Heart right ventricle (tissue), 16 donors: ENCODE measurements at places on chromosomes 4 and X. TPM values are rescaled to one million over a fixed set of nuclear protein-coding genes. Genes with fewer than 3 reads are reported as not detected.
A peak's percentile ranks its signal among the peaks of the same experiment; 100 is the strongest.

- DNase-seq, result no peak
Measured at GRCh38 chrX:135420831-135421230, 913 bp upstream of the SMIM10L2A start.

GRCh38 chr4:14920237-14920636 is 82.0 kb upstream of the CPEB2 start:
- no peak for DNase-seq

GRCh38 chrX:103253608-103254007 is 1.3 kb downstream of the TCEAL8 start:
- DNase-seq, result peak; percentile 8

- no peak for DNase-seq
Measured at GRCh38 chrX:137413190-137413589, 152.7 kb upstream of the ZIC3 start.

DNA sequence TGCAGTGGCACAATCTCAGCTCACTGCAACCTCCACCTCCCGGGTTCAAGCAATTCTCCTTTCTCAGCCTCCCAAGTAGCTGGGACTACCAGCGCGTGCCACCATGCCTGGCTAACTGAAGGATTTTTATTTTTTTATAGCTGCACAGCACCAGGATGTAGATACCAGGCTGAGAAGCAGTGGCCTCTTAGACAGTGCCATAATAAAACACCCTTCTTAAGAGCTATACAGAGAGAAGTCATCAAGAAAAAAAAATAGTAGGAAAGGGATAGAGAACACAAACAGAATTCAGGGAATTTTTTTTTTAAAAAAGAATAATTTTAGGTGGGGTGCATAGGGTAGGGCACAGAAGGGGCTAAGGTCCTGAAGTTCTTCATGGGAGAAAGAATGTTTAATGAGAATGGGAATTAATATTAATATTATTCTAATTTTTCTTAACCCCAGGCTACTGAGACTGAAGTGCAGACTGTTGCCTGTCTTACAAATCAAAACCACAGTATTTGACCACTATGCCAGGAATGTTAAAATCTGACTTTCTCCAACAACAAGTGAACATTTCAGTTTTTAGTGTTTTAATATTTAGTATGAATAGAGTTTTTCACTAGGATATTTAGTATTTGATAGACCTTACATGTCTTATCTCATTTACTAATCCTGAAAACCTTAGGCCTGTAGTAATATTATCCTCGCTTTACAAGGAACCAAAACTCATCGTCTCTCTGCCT is 146.7 kb downstream of the KCNIP4 start:
- DNase-seq, result no peak

GRCh38 chrX:13605611-13606010 is 36.2 kb downstream of the EGFL6 start:
- DNase-seq, result no peak

GRCh38 chr4:188432328-188432727 is 293.1 kb downstream of the TRIML1 start:
- DNase-seq, result no peak

GRCh38 chr4:124768596-124769365 is 56.2 kb upstream of the ANKRD50 start:
- no peak for DNase-seq

DNA sequence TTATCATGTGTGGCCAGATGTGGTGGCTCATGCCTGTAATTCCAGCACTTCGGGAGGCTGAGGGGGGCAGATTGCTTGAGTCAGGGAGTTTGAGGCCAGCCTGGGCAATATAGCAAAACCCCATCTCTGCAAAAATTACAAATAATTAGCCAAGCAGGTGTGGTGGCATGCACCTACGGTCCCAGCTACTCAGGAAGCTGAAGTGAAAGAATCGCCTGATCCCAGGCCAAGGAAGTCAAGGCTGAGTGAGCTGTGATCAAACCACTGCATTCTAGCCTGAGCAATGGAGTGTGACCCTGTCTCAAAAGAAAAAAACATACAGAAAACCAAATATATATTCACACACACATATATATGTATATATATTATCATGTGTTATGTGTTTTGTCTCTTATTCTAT is 15.0 kb downstream of the APELA start:
- no peak for DNase-seq

GRCh38 chr4:187903700-187904099 is 91.9 kb upstream of the ZFP42 start:
- DNase-seq, result no peak

GRCh38 chrX:132948648-132949260 is 9.7 kb downstream of the HS6ST2 start:
- no peak for DNase-seq

DNA sequence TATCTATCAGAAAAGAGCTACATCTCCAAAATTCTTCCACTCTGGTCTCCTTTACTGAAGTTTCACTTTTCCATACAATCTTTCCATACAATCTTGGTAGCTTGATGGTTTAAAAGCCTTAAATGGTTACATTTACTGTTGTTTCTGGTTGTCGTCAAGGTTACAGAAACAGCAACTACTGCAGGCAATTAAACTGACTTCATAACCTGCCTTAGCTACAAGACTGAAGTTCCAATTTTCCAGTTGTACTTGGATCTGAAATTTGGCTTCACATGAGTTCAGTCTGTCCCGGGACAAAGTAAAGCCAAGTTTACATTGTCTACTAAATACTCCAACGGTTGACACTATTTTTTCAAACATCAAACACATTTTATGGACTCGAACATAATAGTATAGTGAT is 326.4 kb downstream of the ANKRD50 start:
- no peak for DNase-seq

GRCh38 chr4:185809533-185810071 is 2.4 kb downstream of the SORBS2 start:
- DNase-seq, result no peak

- DNase-seq, result no peak
Measured at GRCh38 chrX:47634871-47635575, 5.3 kb upstream of the CFP start.

- no peak for DNase-seq
Measured at GRCh38 chr4:30056016-30056766, 664.0 kb upstream of the PCDH7 start.

- DNase-seq, result no peak
Measured at GRCh38 chr4:874056-874455, 48.1 kb upstream of the CPLX1 start.

GRCh38 chr4:4507923-4508322 is 33.9 kb downstream of the STX18 start:
- DNase-seq, result no peak

DNA sequence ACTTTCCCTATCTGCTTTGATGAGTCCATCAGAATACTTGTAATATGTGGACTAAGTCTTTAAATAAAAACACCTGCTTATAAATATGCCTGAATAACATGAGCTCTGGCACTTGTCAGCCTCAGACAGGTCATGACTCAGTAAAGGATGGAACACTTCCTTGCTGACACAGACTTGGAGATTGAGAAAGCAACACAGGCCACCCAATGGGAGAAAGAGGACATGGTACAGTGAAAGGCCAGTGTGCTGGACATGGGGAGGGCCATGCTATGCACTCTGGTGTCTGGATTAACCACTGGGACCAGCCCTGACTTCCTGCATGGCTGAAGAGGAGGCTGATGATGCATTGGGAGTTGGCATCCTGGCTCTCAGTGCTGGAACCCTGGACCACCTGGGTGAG is 149.5 kb downstream of the DHRSX start:
- DNase-seq, result no peak

- DNase-seq, result no peak
Measured at GRCh38 chr4:188016754-188017153, 21.2 kb downstream of the ZFP42 start.

GRCh38 chr4:54192811-54193210 is 36.3 kb upstream of the PDGFRA start:
- DNase-seq, result no peak

Gene ZNF732
- not detected for polyA plus RNA-seq

Gene VGLL1
- not detected for polyA plus RNA-seq

Gene PLXNB3
- polyA plus RNA-seq, result 1.1 TPM

Gene KLKB1
- polyA plus RNA-seq, result 0.57 TPM

Gene SYTL5
- 0.07 TPM for polyA plus RNA-seq

Gene AMBN
- polyA plus RNA-seq, result not detected

Gene GLUD2
- polyA plus RNA-seq, result 0.73 TPM

Gene MAP7D3
- polyA plus RNA-seq, result 8.1 TPM

Gene PARM1
- polyA plus RNA-seq, result 24.3 TPM
